ENCODE measurements at places on chromosomes 2 and 18. TPM values are rescaled to one million over a fixed set of nuclear protein-coding genes. Genes with fewer than 3 reads are reported as not detected.

DNA sequence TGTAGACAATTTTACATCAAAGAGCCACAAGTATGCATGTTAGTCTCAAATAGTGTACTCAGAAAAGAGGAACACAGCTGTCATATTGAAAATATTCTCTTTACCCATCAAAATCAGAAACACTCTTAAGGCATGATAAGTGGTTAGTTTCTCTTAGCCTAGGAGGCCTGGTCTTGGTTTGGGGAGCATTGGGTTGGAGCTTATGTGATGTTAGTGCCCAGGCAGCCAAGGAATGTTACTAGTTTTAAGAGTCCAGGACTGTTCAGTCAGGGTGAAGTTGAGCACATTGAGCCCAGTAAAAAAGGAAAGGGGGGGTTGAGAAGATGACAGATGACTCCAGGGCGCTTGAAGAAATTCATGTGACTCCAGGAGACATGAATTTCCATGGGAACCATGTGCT lies 340.6 kb downstream of the HRH4 start:
- no peak overlapping the region for H3K4me3 ChIP-seq
- DNase-seq: no peak
- no peaks in the 10 kb centered on the region for H3K36me3 ChIP-seq
- H3K27ac ChIP-seq: no peak overlapping the region

DNA sequence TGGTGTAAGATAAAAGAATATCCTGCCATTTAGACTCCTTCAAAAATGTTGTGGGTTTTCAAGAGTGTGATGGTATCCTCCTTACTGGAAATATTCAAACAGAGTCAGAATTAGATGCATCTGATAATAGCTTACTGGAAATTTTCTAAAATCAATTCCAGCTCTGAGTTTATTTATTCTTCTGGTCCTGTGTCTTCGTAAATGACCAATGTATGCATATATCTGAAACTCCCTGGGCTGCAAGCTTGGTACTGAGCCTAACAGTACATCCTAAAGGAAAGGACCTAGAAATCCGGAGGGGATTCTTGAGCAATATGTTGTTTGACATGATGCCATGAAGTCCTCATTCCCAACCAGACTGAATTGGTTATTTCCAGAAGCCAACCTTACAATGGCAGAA lies 130.4 kb downstream of the KCNE4 start:
- H3K4me3 ChIP-seq: no peak overlapping the region
- no peaks in the 10 kb centered on the region for H3K36me3 ChIP-seq
- H3K4me1 ChIP-seq: no peaks in the 10 kb centered on the region
- no peak for DNase-seq
- no peak overlapping the region for H3K27ac ChIP-seq

DNA sequence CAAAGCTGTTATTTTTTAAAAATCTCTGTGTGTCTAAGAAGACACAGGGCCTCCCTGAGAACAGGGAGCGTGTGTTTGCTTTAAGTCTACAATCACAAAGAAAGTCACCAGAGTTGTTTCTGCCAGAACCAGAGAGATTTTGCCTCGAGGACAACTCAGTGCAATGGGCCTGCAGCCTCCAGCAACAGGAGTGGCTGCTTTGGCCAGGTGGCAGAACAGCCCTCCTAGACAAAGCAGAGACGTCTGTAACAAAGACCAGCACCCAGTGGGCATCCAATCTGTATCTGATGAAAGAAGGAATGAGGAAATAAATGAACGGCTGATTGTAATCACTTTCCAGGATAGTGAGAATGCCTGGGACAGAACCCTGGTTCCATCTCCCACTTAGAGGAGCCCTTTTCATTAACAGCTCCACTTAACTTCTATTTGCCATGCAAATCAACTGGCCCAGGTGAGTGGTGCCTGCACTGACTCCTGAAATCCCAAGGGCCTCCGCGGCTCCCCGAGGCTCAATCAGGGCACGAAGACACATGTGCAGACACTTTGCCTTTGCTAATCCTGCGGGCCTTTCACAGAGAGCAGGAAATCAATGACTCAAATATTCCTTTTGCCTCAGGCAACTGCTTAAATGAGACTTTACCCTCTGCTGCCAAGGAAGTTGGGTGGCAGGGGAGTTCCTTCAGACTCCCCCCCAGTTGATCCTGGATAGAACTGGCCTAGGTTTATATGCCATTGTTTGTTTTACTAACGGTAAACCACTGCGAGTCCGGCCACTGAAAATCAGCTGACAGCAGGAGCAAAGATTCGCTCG lies 146.5 kb downstream of the CABLES1 start:
- no peak overlapping the region for H3K4me3 ChIP-seq
- H3K27ac ChIP-seq: no peak overlapping the region
- H3K27me3 ChIP-seq: no peaks in the 10 kb centered on the region
- peaks cover 2% of the 10 kb centered on the region for H3K4me1 ChIP-seq

- H3K27ac ChIP-seq: no peak overlapping the region
- no peaks in the 10 kb centered on the region for H3K4me1 ChIP-seq
- no peaks in the 10 kb centered on the region for H3K36me3 ChIP-seq
- H3K4me3 ChIP-seq: no peak overlapping the region
- H3K27me3 ChIP-seq: no peaks in the 10 kb centered on the region
- no peak for DNase-seq
These were observed 68.2 kb upstream of the NEDD4L start for GRCh38 chr18:57975805-57976204.

Gene RAB31
- total RNA-seq: 9.9 TPM

DNA sequence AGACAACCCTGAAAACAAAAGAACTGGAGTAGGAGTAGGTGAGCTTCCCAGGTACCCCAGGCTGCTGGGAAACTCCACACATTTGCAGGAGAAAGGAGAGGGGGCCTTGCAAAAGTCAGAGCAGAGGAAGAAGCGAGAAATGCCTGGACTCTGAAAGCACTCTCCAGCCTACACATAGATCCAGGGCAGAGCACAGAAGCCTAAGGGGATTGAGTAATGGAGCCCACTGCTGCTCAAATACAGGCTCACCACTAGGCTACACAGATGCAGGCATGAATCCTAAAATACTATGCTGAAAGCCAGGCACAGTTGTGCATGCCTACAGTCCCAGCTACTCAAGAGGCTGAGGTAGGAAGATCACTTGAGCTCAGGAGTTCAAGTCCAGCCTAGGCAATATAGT lies 33.4 kb downstream of the OSBPL1A start:
- H3K27ac ChIP-seq: no peak overlapping the region
- H3K36me3 ChIP-seq: no peaks in the 10 kb centered on the region
- DNase-seq: no peak

DNA sequence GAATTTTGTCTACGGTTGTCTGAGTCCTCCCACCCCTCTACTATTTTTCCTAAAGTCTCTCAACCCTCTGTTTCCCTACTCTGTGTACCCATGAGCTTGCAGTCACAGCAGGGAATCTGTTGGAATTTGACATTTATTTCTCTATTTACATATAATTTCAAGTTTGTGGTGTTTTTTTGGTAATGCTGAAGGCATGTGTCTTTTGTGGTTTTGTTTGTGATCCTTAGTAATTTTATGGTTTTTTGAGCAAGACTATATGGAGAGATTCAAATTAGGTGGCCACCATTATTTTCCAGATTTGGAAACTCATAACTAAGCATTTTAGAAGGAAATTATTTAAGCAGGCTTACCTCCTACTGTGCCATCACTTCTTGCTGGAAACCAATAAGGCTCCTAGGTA lies 27.2 kb upstream of the FBLN7 start:
- H3K4me1 ChIP-seq: no peaks in the 10 kb centered on the region
- no peak overlapping the region for H3K27ac ChIP-seq
- DNase-seq: no peak
- H3K36me3 ChIP-seq: peaks cover 20% of the 10 kb centered on the region
- no peaks in the 10 kb centered on the region for H3K27me3 ChIP-seq

DNA sequence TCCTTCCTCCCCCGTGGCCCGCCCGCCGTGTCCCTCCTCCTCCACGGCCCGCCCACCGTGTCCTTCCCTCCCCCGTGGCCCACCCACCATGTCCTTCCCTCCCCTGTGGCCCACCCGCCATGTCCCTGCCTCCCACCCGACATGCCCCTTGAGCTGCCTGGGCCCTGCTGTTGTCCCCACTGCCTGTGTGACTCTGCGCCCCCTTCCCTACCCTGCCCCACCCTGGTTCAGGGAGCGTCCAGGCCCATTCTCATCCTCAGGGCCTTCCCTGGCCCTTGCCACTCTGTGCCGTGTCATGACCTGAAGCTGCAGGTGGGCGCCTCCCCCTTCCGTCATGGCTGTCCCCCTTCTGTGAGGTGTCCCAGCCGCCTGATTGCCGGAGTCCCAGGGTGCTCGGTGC lies 20.7 kb downstream of the D2HGDH start:
- H3K4me1 ChIP-seq: no peaks in the 10 kb centered on the region
- H3K27me3 ChIP-seq: no peaks in the 10 kb centered on the region
- DNase-seq: no peak
- H3K27ac ChIP-seq: no peak overlapping the region

DNA sequence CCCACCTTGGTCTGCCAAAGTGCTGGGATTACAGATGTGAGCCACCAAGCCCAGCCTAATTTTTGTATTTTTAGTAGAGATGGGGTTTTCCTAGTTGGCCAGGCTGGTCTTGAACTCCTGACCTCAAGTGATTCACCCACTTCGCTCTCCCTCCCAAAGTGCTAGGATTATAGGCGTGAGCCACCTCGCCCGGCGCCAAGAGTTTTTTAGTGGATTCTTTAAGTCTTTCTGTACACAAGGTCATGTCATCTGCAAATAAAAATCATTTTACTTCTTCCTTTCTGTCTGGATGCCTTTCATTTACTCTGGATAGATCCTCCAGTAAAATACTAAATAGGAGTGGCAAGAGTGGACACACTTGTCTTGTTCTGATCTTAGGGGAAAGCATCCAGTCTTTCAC lies 61.7 kb downstream of the KCMF1 start:
- no peak overlapping the region for H3K27ac ChIP-seq
- DNase-seq: no peak
- H3K36me3 ChIP-seq: peaks cover 33% of the 10 kb centered on the region
- no peaks in the 10 kb centered on the region for H3K4me1 ChIP-seq
- no peak overlapping the region for H3K4me3 ChIP-seq

- H3K27ac ChIP-seq: no peak overlapping the region
- no peaks in the 10 kb centered on the region for H3K27me3 ChIP-seq
- DNase-seq: no peak
- H3K36me3 ChIP-seq: peaks cover 7% of the 10 kb centered on the region
- no peak overlapping the region for H3K4me3 ChIP-seq
These were observed 7.1 kb downstream of the TIA1 start for GRCh38 chr2:70241340-70241739.

GRCh38 chr2:75799859-75800258 lies 89.1 kb upstream of the GCFC2 start:
- no peaks in the 10 kb centered on the region for H3K27me3 ChIP-seq
- no peak overlapping the region for H3K4me3 ChIP-seq
- no peak overlapping the region for H3K27ac ChIP-seq
- H3K36me3 ChIP-seq: no peaks in the 10 kb centered on the region
- DNase-seq: no peak

- no peaks in the 10 kb centered on the region for H3K27me3 ChIP-seq
- no peaks in the 10 kb centered on the region for H3K36me3 ChIP-seq
- H3K27ac ChIP-seq: peak overlapping the region; percentile 66
These were observed 92.4 kb downstream of the CABLES1 start for GRCh38 chr18:23227726-23228070.

- no peaks in the 10 kb centered on the region for H3K36me3 ChIP-seq
- H3K4me1 ChIP-seq: peaks cover 5% of the 10 kb centered on the region
- H3K27ac ChIP-seq: peak overlapping the region; percentile 14
These were observed 106.9 kb downstream of the LIPG start for GRCh38 chr18:49668574-49669275.

DNA sequence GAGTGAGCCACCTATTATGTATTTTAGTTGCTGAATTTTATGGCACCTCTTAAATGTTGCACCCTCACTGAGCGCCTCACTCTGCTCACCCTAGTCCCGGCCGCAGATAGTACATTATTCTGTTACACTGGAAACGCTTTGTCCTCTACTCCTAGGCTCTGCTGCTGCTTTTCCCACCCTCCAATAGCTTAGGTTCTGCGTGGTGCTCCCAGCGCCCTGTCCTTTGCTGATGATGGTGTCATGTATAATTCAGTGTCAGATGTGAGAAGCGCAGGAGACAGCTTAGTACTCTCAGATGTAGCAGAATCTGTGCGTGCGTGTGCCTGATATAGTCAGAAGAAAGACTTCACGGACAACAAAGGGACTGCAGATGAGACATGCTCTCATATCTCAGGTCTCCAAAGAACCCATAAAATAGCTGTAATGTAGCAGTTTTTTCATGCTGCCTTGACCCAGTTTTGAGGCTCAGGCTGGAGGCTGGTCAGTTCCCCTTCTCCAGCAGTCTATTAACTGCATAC lies 1.4 kb upstream of the REEP1 start:
- H3K27me3 ChIP-seq: no peaks in the 10 kb centered on the region
- no peak overlapping the region for H3K27ac ChIP-seq
- H3K4me1 ChIP-seq: peaks cover 12% of the 10 kb centered on the region
- no peak overlapping the region for H3K4me3 ChIP-seq
- H3K36me3 ChIP-seq: no peaks in the 10 kb centered on the region

Gene LRRC30
- total RNA-seq: not detected

DNA sequence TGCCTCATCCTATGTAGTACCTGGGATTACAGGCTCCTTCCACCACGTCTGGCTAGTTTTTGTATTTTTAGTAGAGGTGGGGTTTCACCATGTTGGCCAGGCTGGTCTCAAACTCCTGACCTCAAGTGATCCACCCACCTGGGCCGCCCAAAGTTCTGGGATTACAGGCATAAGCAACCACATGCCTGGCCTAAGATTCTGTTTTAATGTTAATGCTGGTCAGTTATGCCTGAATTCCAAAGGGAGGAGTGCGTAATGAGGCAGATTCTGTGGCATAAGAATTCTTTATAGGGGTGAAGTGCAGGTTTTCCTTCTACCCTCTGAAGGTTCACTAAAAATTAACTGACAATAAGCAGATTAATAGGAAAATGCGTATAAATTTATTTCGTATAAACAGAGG lies 1343.8 kb upstream of the LRRTM1 start:
- no peaks in the 10 kb centered on the region for H3K4me1 ChIP-seq
- H3K27ac ChIP-seq: no peak overlapping the region
- H3K4me3 ChIP-seq: no peak overlapping the region
- no peaks in the 10 kb centered on the region for H3K36me3 ChIP-seq

- no peak overlapping the region for H3K27ac ChIP-seq
- H3K4me1 ChIP-seq: peaks cover 9% of the 10 kb centered on the region
- no peaks in the 10 kb centered on the region for H3K27me3 ChIP-seq
- no peak for DNase-seq
- no peaks in the 10 kb centered on the region for H3K36me3 ChIP-seq
These were observed 89.7 kb upstream of the SEC11C start for GRCh38 chr18:59049721-59050660.

GRCh38 chr18:32389858-32390257 lies 80.8 kb downstream of the GAREM1 start:
- H3K27ac ChIP-seq: no peak overlapping the region
- H3K4me3 ChIP-seq: no peak overlapping the region
- no peak for DNase-seq
- H3K36me3 ChIP-seq: no peaks in the 10 kb centered on the region
